Stimulated activated CD8-positive, alpha-beta memory T cell treated with anti-CD3 and anti-CD28 coated beads, Interleukin-4, amount 100 ng/mL, for 1 hour (primary cell): ENCODE measurements at places on chromosomes 5 and 9.

GRCh38 chr5:83085106-83085505 lies 7.8 kb downstream of the XRCC4 start:
- no peak for DNase-seq

- DNase-seq: no peak
Observed at GRCh38 chr5:139711067-139711905, 63.1 kb downstream of the CXXC5 start.

GRCh38 chr5:66882606-66883227 lies 286.5 kb downstream of the MAST4 start:
- DNase-seq: no peak

DNA sequence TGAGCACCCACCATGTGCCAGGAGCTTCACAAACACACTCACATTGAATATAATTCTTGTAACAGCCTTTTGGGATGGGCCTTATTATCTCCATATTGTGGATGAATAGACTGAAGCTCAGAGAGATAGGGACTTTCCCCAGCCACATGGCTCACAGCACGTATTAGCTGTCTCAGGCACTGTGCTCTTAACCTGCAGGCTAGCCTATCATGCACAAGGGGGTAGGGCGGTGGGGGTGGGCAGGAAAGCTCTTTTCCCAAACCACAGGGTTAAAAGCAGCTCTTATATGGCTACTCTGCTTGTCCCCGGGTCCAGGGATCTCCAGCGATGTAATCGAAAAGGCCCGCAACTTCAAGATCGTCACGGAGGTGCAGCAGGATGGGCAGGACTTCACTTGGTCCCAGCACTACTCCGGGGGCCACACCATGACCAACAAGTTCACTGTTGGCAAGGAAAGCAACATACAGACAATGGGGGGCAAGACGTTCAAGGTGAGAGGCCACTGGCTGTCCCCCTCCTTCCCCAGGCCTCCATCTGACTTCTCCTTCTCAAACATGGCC lies 2.6 kb downstream of the FABP6 start:
- no peak for DNase-seq

DNA sequence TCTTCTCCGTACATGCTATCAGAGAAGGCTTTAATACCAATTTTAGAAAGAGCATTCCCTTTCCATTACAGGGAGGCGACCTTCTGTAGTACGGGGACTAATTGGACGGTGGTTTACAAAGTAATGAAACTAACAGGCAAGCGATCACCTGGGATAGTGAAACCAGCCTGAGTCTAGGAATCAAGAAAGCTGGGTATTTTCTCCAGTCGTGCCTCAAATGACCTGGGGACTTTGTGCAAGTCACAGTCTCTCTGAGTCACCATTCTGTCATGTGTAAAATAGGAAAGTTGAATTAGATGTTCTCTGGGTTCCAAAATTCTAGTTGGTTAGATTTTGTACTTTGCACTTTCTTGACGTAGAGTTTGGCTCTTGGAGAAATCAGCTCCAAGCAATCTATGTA lies 22.7 kb upstream of the SSBP2 start:
- no peak for DNase-seq

DNA sequence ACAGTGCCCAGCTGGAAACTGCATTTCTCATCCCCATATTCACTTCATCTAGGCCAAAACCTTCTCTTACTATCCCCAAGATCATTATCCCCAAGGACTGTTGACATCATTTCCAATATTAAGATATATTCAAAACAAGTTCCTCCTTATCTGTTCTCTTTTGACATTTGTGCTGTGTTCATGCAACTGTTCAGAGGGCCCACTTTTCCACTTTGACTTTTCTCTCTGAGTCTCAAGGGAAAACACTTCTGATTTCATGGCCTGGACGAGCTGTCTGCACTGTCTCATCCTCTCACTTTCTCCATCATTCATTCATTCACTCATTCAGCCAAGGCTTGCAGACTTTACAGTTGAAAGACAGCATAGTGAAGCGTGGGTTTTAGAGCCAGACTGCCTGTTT lies 173.7 kb upstream of the DAPK1 start:
- no peak for DNase-seq

- no peak for DNase-seq
Observed at GRCh38 chr5:74476046-74476818, 164.3 kb downstream of the ENC1 start.

- DNase-seq: no peak
Observed at GRCh38 chr5:431711-432050, 11.3 kb upstream of the EXOC3 start.

GRCh38 chr9:98241357-98242300 lies 13.8 kb downstream of the TBC1D2 start:
- no peak for DNase-seq

DNA sequence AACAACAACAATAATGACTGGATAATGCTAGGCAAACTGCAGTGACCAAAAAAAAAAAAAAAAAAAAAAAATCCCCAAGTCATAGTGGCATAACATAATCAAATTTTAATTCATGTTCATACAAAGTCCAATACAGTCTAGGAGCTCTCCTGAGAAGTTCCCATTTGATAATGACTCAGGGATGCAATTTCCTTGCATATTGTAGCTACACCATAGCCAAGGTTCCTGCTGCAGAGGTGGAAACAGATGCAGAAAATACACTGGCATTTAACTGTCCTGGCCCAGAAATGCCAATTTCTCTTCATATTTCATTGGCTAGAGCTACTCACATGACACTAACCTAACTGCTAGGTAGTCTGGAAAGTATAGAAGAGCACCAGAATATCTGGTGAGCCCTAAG lies 72.2 kb upstream of the SLC12A2 start:
- no peak for DNase-seq

- no peak for DNase-seq
Observed at GRCh38 chr5:177600508-177601018, 631 bp downstream of the B4GALT7 start.

DNA sequence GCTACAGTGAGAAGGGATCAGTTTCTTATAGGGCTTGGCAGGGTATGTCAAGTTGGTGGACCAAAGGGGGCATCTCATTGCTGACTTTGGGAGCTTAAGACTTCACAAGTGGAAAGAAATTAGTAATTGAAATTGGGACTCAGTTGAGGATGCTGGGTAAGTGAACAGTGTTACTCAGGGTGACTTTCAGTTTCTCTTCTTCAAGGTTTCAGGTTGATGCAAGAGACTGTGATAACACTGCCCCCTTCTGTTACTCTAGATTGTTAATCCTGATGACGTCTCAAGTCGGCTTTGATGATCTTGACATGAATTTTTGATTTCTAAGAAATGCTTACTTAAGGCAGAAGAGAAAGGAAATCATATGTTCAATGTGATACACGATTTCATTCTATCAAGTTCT lies 21.3 kb downstream of the KCTD16 start:
- no peak for DNase-seq

DNA sequence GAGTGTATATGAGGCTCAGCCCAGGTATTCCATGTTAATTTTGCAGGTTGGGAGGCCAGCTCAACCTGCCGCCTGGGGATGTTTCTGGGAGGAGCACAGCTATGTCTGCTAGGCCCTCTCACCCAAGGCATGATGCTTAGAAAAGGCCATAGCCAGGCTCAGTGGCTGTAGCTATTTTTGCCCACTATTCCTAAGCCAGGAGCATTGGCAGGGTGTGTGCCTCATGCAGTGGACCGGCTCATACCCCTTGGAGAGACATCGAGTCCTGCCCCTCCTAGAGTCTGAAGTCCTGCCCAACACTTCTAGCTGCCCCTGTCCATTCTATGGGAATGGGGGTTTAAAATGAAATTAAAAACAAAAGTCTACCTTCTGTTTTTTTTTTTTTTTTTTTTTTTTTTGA lies 22.3 kb downstream of the ADCY2 start:
- no peak for DNase-seq

DNA sequence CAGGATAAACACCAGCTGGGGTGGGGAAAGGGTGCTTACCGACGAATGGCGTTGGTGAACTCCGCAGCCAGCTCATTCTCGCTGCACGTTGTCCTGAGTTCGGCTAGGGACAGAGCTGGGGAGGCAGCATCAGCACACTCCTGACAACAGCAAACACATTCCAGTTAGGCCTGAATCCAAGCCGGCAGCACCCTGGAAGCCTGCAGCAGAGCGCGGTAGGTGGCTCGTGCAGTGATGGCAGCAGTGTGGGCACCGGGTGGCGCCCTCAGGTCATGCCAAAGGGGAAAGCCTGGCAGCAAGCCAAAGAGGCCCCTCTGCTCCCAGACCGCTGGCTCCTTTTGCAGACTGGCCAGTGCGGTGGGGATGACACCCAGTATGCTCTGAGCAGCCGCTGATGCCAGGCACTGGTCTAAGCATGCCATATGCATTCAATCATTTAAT lies 66.9 kb downstream of the DCP2 start:
- DNase-seq: no peak

GRCh38 chr9:74875656-74876055 lies 12.1 kb downstream of the TRPM6 start:
- no peak for DNase-seq

DNA sequence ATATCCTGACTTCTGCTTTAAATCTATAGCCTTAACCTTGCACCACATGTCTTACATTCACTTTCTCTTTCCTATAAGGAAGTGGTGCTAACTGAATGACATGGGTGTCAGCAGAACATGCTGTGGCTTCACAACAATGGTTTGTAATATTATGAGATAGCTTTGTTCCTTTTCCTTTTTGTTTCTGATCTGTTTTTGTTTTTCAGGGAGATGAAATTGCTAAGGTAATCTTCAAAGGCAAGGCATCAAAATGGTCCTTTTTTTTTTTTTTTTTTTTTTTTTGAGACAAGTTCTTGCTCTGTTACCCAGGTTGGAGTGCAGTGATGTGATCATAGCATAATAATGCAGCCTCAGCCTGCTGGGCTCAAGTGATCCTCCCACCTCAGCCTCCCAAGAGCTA lies 53.6 kb upstream of the RANBP6 start:
- no peak for DNase-seq

DNA sequence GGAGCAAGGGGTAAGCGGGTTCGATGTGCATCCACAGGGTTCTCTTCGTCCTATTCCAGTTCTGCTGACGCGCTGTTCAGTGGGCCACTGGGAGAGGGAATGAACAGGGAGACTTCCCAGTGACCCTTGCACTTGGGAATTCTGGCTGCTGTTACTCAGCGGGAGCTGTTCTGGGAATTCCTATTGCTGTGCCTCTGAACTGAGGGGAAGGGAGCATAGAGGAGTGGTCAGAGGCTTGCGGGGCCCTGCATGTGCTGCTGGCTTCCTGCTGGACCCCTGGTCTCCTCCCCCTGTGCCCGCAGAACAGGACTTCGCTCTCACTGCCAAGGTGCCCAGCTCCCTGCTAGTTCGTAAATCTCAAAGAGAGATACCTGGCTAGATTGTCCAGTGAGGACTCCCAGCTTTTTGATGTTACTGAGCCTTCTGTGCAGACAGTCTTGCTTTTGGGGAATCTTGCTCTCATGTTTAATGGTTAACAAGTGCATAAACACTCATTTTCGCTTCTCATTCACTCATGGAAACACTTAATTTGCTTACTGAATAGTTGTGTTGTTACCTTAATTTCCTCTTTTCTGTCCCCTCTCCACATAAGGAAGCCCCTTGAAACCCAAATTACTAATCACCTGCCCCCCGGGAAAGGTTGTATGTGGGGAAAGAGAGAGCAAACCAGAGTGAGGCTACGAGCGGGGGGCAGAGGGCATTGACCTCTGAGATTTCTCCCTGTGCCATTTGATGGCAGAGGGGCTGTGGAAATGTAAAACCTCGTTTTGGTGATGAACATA lies 5.9 kb downstream of the TRIO start:
- DNase-seq: no peak

- DNase-seq: no peak
Observed at GRCh38 chr5:141427783-141428426, 2.4 kb upstream of the PCDHGA12 start.

- DNase-seq: no peak
Observed at GRCh38 chr9:83935276-83935935, 14.2 kb upstream of the KIF27 start.

- DNase-seq: no peak
Observed at GRCh38 chr5:139635606-139636206, 12.4 kb upstream of the CXXC5 start.

GRCh38 chr5:116453988-116454411 lies 120.6 kb downstream of the SEMA6A start:
- no peak for DNase-seq

- DNase-seq: no peak
Observed at GRCh38 chr5:43363445-43364152, 48.6 kb downstream of the CCL28 start.
